ENCODE measurements at places on chromosomes 2 and 18. TPM values are rescaled to one million over a fixed set of nuclear protein-coding genes. Genes with fewer than 3 reads are reported as not detected.

- no peak for DNase-seq
These were observed 67.5 kb upstream of the SCG2 start for GRCh38 chr2:223669453-223670225.

GRCh38 chr2:65722028-65722778 lies 289.8 kb upstream of the SPRED2 start:
- DNase-seq, result no peak

DNA sequence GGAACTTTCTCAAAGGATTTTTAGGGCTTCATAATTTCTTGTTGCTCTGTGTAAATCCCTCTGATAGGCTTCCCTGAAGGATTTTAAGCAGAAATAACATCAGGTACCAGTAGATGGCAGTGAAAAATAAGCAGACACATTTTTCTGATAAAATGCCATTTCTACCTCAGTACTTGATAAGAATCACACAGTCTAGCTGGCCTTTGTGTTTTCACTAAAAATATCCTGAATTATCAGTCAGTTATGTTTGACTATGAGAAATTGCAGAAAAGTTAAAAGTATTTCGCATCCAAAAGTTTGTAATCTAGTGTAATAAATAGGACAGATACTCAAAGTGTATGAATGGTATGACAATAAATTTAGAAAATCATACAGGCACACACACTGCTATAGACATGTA lies 68.7 kb downstream of the DNAJC10 start:
- DNase-seq, result peak; percentile 41

Gene POMC
- 23.4 TPM for total RNA-seq

Gene PLCD4
- total RNA-seq, result 0.27 TPM
